ENCODE measurements at places on chromosomes 7 and 10.

GRCh38 chr10:101749047-101750016 lies 26.6 kb downstream of the FGF8 start:
- no peak for DNase-seq

DNA sequence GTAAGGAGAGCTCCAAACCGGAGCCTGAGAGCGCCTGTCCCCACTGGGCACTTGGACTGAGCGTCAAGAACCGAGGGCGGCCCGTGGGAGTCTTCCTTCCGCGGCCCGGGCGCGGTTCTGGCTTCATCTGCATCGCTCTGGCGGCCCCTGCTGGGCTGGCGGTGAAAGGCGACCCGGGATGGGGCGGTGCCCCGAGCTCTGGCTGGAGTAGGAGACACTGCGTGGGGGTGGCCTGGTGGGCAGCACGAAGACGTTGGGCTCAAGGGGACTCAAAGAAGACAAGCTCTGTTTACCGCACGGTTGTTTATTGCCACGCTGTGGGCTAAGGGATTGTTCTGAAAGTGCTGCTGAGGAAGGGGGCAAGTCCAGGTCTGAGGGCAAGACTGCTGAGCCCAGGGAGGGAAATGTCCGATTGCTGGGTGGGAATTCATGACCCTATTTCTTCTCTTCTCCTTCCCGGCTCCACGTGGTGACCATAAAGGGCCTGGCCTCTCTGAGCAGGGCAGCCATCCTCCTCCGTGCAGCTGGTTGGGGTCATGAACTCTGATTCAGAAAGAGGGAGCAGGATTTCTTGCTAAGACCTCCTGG lies 29.8 kb downstream of the PLAU start:
- DNase-seq, result peak; percentile 86

GRCh38 chr10:117743509-117743908 lies 201.0 kb downstream of the EMX2 start:
- DNase-seq, result no peak

DNA sequence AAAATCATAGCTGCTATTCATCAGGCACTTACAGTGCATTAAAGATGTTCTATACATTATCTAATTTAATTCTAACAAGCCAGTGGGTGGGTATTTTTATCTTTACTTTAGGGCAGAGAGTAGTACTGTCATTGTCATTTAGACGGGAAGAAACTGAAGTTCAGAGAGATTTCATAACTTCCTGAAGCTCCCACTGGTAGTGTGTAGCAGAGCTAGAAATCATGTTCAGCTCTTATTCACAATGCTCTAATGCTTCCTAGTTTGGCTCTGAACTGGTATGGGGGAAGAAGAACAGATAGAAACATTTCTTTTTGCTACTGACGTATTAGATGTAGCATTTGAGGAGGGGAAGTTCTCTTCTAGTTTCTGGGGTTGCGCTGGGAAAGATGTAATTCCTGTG lies 116.7 kb downstream of the CYP26A1 start:
- DNase-seq, result no peak

DNA sequence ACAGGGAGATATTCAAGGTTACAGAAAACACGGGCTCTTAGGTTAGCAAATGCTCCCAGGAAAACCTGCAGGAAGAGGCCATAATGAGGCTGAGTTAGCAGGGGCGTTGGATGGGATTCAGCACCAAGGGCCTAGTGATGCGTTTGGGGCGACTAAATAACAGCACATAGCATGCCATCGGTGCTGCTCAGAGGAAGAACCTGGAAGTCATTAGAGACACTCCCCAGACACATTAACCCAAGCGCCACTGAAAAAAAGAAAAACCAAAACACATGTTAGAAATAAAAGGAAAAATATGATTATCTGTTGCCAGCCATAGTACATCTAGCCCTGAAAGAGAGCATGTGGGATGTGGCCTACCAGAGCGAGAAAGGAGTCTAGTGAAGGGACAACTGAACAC lies 28.8 kb upstream of the OPALIN start:
- no peak for DNase-seq

DNA sequence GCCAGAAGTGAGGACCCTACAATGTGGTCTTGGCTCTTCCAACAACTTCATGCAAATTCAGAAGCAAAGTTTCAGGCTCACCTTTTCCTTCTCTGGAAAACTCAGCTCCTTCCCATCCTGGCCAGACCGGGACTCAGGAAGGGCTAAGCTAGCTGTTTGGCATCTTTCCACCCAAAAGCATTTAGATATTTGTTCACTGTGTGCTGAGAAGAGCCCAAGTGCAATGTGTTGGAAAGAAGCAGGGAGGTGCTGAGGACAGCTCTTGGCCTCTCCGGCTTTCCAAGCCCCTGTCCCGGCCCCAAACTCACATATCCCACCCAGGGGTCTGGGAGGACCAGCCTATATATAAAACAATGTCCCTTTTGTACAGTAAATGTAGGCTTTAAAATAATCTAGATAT lies 44.5 kb downstream of the MKI67 start:
- no peak for DNase-seq

DNA sequence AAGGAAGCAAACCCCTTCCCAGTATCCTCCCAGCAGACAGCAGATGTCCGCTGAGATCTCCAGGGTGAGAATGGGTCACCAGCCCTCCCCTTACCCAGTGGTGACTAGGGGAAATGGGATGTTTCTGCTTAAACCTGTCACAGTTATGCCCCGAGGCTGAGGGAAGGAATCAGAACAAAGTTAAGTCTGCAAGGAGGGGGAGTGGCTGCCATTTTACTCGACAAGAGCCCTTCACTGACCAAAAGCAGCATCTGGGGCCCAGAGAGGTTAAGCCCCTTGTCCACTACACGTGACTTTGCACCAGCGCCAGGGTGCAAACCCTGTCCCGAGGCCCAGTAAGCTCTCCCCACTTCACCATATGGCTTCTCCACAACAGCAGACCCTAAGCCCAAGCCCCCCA lies 4.6 kb upstream of the NANOS1 start:
- DNase-seq, result no peak

DNA sequence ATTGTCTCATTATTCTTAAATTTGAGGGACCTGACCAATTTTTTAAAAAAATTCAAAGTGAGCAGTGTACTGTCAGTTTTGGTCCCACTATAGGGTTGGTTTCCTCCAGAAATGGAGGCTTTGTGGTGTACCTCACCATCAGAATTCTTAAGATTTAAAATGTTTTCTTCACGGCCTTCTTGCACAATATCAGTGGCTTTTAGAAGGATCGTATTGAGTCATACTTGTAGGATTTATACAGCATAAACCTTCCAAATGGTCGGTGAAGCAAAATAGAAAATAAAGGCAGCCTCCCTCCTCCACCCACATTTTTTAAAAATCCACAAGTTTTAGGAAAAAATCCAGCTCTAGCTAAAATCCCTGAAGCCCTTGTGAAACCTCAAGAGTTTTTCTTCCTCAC lies 126.4 kb downstream of the RNLS start:
- DNase-seq, result no peak
